ENCODE measurements at places on chromosomes 13 and 19.

GRCh38 chr13:113413178-113413897 is 40.0 kb downstream of the ADPRHL1 start:
- DNase-seq = no peak

GRCh38 chr13:72194523-72194922 is 327.5 kb upstream of the DACH1 start:
- DNase-seq = no peak

- DNase-seq = no peak
Observed at GRCh38 chr13:59346999-59347723, 816.6 kb downstream of the DIAPH3 start.

- no peak for DNase-seq
Observed at GRCh38 chr19:23254141-23254910, 4.1 kb upstream of the ZNF724 start.

DNA sequence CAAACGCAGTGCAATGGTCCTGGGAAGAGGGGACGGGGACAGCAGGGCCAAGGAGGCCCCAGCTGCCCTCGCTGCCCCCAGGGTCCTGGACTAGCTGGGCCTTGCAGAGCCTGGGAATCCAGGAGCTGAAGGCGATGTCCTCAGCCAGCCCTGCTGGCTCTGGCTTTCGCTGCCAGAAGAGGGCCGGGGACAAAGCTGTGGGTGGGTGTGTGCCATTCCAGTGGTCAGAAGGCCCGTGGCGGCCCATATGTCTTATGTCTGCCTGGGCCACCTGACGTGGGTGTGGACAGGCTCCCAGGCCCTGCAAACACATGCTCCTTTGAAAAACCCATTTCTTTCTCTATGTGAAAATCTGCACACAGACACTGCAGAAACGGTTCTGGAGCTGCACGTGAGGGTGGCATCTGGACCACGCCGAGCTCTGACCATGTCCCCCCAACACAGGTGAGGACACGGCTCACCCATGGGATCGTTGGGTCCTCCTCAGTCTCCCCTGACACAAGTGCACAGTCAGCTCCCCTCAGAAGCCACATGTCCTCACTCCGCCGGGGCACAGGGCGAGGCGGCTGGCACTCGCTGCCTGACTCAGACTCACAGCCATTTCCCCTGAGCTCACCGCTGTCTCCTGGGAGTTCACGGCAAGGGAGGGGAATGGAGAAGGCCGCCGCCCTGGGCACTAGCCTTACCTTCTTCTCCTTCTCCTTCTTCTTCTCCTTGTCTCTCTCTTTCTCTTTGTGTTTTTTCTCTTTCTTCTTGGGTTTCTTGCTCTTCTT is 16.9 kb downstream of the IZUMO4 start:
- DNase-seq = no peak

GRCh38 chr19:33647146-33647545 is 25.4 kb downstream of the CHST8 start:
- no peak for DNase-seq

- no peak for DNase-seq
Observed at GRCh38 chr13:102983496-102983895, 82.7 kb downstream of the SLC10A2 start.

GRCh38 chr13:45194081-45194939 is 6.5 kb downstream of the KCTD4 start:
- no peak for DNase-seq

DNA sequence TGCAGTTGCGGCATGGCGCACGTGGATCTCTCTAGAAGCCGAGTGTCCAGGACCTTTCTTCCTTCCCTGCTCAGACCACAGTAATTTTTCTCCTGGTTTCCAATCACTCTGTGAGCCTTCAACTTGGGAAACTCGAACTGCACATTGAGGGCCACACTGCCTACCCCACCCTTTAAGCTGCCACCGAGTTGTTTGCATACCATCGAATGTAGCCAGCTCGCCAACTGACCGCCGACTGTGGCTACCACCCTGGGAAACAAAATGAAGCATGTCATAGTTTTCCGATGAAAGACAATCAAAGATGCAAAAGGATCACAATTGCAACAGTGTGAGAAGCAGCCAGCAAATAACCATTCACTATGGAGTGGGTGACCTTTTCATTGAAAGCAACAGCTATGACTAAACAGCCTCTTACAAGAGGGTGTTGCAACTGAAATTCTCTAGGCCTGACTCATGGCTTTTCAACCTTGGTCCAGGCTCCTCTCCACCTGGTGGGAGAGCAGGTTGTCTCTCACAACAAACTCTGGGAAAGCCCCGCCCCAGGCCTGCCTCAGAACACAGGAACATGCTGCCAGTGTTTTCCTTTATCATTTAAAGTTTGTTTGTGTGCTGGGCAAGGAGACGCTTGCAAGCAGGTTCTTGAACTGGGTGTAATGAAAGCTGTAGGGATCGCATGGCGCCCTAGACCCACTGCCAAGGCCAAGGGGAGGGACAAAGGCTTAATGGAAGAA is 141.7 kb upstream of the SERP2 start:
- peak; percentile 10 for DNase-seq

DNA sequence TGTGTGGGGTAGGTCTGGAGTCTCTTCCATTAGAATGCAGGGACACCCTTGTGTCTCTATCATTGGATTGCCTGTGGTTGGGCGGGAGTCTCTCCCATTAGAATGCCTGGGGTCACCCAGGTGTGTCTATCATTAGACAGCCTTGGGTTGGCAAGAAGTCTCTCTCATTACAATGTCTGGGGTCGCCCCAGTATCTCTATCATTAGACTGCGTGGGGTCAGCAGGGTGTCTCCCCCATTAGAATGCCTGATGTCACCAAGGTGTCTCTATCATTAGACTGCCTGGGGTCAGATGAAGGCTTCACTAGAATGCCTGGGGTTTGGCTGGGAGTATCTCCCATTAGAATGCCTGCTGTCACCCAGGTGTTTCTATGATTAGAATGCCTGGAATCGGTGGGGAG is 1539.0 kb downstream of the UQCRFS1 start:
- no peak for DNase-seq

DNA sequence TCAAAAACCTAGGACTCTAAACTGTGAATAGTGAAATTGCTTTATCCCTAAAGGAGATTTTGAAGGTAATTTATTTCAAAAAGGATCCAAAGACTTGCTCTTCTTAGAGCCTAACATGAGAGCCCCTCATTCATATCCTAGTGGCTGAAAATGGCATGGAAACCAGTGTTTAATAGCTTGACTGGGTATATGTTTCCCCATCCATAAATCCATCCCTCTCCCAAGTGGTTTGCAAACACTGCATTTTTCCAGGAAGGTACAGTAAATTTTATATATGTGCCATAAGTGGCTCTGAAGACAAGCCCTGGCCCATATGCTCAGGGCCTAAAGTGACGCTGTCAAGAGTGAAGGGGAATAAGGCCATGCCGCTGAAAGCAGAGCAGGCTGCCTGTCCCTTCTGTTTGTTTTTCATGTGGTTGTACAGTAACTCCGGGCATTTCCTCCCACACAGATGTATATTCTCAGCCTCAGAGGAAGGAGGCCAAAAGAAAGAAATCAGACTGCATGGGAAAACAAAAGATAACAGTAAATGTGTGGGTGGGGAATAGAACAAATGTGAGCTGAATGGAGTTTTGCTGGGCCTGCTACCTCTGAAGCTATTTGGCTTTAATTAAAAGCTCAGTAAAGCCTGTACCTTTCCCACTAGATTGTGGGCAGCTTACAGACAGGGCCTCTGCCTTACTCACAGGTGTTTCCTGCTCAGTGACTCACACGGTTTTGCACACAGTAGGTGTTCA is 181.9 kb downstream of the PCDH9 start:
- DNase-seq = no peak

GRCh38 chr19:10535613-10536012 is 8.1 kb upstream of the ATG4D start:
- no peak for DNase-seq

DNA sequence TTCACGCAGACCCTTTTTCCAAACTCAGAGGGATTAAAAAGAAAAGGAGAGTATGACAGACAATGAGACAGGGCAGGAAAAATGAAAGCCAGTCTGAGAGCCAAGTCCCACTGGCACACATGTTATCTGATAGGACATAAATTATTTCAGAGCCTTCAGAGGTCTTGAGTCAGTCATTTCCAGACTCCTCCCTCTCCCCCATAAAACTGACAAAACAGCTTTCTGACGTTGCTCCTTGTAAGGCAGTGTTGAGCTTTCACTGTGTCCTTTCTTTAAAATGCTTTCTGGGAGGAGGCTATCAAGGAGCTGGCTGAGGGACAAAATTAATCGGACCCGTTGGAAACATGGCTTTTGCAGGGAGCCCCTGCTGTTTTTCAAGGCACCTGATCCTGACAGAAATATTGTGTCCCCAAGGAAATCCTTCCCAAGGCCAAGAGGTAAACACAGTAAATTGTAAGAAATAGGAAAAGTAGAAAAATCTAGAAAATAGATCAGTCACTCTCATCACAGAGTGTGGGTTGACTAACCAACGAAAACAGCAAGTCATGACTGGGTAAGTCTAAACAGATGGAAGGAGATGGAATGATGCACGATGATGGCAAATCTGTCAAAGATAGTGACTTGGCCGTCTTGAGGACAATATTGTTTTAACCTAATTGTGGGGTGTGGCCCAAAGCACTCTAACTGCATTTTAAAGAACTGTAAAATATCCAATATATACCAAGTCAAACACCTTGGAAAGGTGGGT is 89.7 kb downstream of the DCT start:
- no peak for DNase-seq

- DNase-seq = no peak
Observed at GRCh38 chr13:20342311-20342710, 110.2 kb upstream of the GJB6 start.

DNA sequence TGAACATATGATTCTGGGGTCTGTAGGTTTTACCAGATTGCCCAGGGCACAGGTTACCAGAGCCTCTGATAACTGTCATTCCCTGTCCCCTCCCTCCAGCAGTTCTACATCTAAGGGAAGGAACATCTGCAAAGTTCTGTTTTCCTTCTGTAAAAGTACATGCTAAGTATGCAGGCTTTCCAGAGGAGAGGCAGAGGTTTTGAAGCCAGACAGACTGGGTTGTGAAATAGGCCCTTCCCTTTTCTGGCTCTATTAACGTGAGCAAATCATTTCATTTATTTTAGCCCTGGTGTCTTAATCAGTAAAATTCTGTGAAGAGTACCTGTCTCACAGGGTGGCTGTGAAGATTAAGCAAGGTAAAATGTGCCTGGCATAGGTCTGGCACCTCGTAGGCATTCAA is 66.1 kb upstream of the C1QTNF9 start:
- DNase-seq = no peak

GRCh38 chr19:51559240-51559639 is 11.8 kb upstream of the ZNF175 start:
- DNase-seq = no peak

GRCh38 chr13:78241278-78241919 is 322.8 kb upstream of the EDNRB start:
- DNase-seq = peak; percentile 4

- no peak for DNase-seq
Observed at GRCh38 chr19:42653841-42654240, 59.1 kb upstream of the CEACAM8 start.

GRCh38 chr19:28554321-28555091 is 658.4 kb downstream of the UQCRFS1 start:
- no peak for DNase-seq

DNA sequence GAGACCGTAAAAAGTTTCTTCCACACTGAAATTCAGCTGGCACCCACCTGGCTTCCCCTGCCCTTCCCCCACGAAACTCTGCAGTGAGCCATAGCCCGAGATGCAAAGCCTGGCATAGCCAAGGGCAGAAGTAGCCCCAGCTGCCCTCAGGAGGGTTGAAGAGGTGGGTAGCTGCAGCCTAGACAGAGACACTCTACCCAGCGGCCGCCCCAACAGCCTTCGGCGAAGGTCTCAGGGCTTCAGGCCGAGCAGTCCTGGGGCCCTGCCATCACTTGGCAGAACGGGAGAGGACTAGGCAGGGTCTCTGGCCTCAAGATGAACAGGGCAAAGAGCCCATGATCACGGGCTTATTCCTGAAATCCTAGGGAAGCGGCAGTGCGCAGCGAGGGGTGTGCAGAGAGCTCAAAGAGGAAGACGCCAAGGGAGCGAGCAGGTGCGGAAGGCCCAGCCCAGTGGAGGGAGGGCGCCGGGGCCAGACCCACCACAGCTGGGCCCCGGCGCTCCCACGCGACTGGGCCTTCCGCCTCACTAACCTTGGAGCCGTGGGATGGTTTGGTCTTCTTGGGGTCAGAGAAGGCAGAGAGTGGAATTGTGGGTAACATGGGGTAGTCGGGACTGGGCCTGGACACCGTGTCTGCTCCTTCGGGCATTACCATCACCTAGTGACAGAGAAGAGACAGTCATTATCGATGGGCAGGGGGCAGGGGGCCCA is 53.2 kb downstream of the MLLT1 start:
- DNase-seq = no peak

DNA sequence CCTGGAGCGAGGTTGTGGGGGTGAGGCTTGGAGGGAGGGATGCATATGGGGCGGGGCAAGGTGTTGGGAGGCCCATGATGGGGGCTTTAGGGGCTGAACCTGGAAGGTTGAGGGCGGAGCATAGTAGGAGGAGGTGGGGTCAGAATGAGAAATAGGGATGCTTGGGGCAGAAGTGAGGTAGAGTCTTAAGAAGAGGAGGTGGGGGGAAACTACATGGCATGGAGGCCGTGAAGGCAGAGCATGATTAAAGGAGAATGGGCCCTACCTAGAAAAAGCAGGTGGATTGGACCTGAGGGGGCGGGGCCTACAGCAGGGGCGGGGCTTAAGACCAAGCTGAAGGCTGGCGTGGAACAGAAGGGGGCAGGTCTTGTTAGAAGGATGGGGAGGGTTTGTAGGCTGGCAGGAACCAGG is 799 bp downstream of the NR1H2 start:
- peak; percentile 52 for DNase-seq

DNA sequence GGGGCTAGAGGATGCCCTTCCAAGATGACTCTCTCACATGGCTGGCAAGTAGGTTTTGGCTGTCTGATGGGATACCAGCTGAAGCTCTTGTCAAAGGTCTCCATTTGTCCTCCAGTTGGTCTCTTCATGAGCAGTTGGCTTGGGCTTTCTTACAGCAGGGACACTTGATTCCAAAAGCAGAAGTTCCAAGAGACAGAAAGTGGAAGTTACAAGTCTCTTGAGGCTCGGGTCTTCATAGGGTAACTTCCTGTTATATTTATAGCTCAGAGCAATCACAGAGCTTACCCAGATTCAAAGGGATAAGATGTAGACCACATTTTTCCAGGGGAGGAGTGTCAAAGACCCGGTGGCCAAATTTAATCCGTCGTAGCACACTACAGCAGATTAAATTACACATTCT is 440.0 kb downstream of the RFC3 start:
- DNase-seq = no peak

- DNase-seq = no peak
Observed at GRCh38 chr13:50435011-50435410, 408.5 kb downstream of the DLEU7 start.

GRCh38 chr13:36051082-36051481 is 80.1 kb downstream of the DCLK1 start:
- DNase-seq = no peak

DNA sequence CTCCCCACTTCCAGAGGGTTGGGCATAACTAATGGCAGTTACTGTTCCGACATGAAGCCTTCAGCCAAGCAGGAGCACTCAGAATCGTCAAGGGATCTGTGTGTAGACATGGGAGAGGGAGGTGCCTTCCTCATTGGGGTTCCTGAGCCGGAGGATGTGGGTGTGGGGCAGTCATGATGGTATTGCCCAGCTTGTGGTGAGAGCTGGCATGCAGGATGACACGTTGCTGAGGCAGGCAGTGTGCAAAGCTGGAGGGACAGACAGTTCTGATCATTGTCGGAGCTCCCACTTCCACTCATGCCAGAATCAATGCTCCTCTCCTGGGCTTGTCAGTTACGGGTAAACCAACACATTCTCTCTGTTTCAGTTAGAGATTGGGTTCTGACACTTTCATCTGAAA is 83.9 kb upstream of the TSC22D1 start:
- DNase-seq = no peak

Data from stimulated activated CD4-positive, alpha-beta T cell treated with anti-CD3 and anti-CD28 coated beads, Interleukin-15, amount 100 ng/mL, for 48 hours (primary cell).